Osteoblast (primary cell): ENCODE measurements at places on chromosomes 11 and 22. TPM values are rescaled to one million over a fixed set of nuclear protein-coding genes. Genes with fewer than 3 reads are reported as not detected.

The F2 gene
- total RNA-seq, result not detected in 2 replicates

DNA sequence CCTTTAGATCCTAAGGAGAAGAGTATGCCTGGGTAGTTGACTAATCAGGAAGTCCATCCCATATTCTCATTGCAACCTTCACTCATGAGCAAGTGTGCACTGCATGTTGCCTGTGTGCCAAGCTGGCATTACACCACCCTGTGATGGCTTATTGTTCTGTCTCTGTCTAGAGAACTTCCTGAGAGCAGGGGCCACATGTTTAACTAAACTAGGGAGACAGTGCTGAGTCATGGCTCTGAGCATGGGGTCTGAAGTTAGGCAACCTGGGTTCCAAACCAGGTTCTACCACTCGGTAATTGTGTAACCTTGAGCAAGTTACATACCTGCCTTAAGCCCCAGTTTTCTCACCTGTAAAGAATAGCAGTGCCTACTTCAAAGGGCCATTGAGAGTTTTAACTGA is 39.6 kb downstream of the CSNK2A3 start:
- no peak for DNase-seq

The TIMM10 gene
- 22.1 and 25.7 TPM in 2 replicates for total RNA-seq

The MAJIN gene
- total RNA-seq, result not detected in 2 replicates

- DNase-seq, result no peak
These were observed 29.9 kb downstream of the IL10RA start for GRCh38 chr11:118016104-118016503.

GRCh38 chr11:17531071-17531600 is 13.1 kb downstream of the USH1C start:
- peak; percentile 68 for DNase-seq

The OR56A1 gene
- under 0.01 TPM in 2 replicates for total RNA-seq

- peak; percentile 25 for DNase-seq
These were observed 5.6 kb upstream of the EEF1G start for GRCh38 chr11:62579252-62579651.

DNA sequence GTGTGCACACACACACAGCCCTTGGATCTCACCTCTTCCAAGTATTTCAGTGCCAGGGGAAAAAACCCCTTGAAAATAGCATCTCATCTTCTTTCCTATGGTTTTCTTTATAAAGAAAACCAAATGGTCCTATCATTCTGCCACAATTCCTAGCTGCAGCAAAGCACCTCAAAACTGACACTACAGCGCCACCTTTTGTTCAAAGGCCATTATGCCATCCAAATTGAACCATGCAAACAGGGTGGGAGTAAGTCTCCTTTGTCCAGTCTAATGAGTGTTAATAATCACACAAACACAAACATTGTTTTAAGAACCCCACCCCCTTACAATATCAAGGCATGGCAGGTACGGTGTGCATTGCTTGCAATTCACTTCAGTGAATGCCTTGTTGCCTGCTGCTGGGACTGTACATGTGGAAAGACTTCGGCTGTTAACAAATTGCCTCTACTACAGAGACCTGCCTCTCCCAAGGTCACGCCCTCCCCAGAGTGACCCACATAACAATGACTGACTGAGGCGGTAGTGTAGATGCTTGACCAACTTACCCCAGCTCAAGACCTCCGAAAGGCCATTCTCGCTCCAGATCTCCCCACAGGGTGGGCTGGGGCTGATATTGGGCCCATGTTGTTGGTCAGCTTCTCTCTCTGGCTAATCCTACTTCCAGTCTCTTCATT is 31.7 kb downstream of the FAM181B start:
- DNase-seq, result no peak

DNA sequence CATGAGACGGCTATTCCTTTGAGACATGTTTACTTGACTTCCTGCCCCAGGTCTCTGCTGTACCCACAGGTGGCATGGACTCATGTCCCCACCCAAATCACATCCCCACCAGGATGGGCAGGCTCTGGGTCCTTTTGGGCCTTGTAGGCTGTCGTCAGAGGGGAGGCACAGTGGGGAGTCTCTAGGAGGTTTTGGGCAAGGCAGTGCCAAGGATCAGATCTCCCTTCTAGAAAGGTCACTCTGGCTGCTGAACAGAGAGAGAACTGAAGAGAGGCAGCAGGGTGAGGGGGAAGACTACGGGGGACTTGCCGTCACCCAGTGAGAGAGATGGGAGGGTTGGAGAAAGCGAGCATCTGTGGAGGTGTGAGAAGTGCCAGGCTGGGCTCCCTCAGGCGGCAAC is 4.6 kb upstream of the KCNQ1OT1 start:
- DNase-seq, result no peak

DNA sequence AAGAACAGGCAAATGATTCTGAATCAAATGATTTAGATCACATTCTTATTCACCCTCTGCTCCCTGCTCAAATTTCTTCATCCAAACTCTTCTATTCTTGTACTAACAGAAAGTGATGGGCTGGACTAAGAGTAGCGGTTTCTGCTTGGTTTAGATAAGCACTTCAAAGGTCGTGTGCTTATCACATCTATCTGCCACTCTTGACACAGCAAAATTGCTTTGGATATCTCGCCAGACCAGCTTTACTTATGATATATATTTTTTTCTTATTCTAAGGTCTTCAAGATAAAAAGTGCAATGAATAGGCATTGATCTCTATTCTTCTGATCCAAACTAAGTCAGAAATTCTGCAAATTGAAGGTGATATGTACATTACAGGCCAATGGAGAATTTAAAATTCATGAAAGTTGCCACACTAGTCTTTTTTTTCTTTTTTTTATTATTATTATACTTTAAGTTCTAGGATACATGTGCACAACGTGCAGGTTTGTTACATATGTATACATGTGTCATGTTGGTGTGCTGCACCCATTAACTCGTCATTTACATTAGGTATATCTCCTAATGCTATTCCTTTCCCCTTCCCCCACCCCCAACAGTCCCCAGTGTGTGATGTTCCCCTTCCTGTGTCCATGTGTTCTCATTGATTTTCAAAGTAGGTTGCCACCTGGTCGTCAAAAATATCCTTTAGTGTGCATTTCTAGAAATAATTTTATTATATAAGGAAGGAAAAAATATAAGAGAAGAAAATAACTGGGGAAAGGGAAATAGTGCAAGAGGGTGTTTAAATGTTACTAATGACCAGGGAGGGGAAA is 1941.0 kb upstream of the RAG2 start:
- no peak for DNase-seq

The NCR3LG1 gene
- total RNA-seq, result 26.4 and 26.5 TPM in 2 replicates

DNA sequence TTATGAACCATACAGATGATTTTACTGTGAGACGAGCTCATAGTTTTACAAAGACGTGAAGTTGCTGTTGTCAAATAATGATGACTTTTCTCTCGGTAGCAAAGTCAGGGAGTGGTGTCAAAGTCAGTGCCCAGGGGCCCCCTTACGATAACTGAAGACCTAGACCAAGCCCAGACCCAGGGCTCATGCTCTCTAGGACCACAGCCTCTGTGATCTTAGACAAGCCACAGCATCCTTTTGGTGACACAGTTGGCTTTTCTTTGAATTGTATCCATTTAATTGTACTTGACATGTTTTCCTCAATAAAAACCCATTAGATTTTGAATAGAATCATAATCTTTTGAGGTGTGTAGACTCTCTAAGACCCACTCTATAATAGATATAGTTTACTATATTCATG is 17.9 kb upstream of the POGLUT3 start:
- DNase-seq, result no peak

The SLC6A5 gene
- not detected in 2 replicates for total RNA-seq

The CADM1 gene
- 71.6 and 86.5 TPM in 2 replicates for total RNA-seq

GRCh38 chr11:43278193-43278956 is 33.4 kb upstream of the API5 start:
- DNase-seq, result peak; percentile 65

- DNase-seq, result peak; percentile 99
These were observed 12.2 kb downstream of the MRGPRF start for GRCh38 chr11:69000831-69001242.

The MYO7A gene
- total RNA-seq, result under 0.01 TPM in 2 replicates

The CELSR1 gene
- total RNA-seq, result 2.7 and 3.6 TPM in 2 replicates

DNA sequence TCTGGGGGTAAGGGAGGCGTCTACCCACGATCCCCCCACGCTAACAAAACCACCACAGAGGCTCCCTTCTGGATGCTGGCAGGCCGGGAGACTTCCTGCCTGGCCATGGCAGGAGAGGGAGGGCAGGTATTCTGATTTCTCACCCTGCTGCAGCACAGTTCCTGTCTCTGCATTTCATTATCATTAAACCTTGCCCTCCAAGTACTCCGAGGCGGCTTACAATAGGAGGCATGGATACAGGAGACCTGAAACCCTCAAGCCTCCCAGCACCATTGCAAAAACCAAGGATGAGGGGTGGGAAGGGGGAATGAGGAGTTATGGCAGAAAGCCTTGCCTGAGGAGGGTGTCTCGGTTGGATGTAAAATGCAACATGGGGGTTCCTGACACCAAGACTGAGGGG is 44.1 kb upstream of the MN1 start:
- no peak for DNase-seq

DNA sequence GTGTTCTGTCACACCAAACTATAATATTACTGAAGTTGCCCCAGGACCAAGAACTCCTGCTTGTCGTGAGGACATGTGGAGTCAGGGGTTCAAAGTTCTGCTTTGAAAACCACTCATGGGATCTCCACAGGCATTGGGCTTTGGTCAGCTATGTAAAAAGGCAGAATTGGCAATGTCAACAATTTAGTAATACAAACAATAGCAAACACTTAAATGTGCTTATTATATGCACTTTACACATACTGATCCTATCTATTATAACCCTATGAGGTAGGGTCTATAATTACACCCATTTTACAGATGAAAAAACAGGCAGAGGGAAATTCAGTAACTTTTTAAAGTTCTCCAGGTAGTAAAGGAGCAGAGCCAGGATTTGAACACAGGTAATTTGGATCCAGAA is 94.6 kb downstream of the CCDC83 start:
- DNase-seq, result no peak

The CLCF1 gene
- 6.2 and 6.9 TPM in 2 replicates for total RNA-seq

GRCh38 chr11:9745411-9746211 is 81.7 kb downstream of the SWAP70 start:
- peak; percentile 8 for DNase-seq

GRCh38 chr22:48489551-48490499 is 1337.8 kb downstream of the BRD1 start:
- peak; percentile 97 for DNase-seq

DNA sequence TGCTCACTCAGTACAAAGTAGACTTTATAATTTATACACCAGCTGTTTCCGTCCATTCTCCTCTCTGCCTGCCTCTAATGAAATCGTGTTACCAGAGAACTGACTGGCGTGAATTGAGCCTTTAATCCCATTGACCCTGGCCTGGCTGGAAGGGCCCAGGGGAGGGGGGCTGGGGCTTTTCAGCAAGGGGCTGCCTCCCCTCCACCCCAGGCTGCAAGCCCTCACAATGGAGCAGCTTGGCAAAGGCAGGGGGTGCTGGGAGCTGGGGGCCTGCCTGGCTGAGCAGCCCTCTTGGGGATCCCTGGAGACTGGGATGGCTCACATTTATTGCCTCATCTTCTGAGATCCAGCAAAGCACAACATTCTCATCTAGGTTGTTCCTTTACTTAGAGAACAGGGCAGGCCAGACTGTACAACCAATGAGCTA is 25.8 kb upstream of the LMO1 start:
- DNase-seq, result no peak

The ART1 gene
- total RNA-seq, result not detected in 2 replicates

DNA sequence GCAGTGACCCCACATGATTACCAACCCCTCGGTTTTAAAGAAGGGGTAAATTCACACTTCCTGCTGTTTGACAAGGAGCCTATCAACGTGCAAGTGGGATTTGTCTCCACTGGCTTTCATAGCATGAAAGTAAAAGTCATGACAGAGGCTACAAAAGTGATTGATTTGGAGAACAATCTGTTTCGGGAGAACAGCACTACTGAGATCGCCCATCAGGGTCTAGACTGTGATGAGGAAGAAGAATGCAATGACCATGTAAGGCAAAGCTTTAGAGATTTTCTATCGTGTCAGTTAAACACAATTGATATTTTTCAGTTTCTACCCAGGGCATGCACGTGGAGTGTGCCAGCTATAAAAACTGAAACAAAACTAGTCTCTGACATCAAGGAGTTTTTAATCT is 41.7 kb downstream of the HORMAD2 start:
- no peak for DNase-seq

DNA sequence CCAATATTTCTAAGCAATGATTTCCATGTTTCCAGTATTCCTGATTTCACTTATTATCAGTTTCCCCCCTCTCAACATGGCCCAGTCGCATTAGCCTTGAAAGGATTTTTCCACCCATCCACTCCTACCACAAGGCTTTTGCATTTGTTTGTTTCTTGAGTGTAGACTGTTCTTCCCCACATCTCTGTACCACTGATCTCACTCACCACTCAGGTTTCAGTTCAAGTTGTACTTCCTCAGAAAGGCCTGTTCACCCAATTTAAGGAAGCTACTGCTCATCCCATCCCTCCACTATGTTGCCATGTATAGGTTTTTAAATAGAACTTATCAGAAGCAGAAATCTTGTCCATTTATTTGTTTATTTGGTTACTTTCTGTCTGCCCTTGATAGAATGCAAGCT is 472.3 kb downstream of the FAM181B start:
- DNase-seq, result no peak

DNA sequence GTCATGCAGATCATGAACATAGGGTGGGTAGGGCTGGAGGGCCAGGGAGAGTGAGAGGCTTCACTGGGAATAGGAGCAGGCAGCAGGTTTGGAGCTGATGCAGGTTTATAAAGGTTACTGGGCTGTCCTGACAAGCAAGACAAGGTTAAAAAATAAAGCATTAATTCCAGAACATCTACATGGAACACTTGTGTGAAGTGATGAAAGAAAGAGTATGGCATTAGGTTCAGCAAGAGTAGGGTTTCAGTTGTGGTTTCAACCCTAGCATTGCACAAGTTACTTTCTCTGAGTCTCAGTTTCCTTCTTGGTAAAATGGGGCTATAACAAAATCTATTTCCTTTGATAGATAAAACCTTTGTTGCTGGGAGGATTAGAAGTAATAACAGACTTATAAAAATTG is 114.6 kb upstream of the SESN3 start:
- DNase-seq, result no peak

DNA sequence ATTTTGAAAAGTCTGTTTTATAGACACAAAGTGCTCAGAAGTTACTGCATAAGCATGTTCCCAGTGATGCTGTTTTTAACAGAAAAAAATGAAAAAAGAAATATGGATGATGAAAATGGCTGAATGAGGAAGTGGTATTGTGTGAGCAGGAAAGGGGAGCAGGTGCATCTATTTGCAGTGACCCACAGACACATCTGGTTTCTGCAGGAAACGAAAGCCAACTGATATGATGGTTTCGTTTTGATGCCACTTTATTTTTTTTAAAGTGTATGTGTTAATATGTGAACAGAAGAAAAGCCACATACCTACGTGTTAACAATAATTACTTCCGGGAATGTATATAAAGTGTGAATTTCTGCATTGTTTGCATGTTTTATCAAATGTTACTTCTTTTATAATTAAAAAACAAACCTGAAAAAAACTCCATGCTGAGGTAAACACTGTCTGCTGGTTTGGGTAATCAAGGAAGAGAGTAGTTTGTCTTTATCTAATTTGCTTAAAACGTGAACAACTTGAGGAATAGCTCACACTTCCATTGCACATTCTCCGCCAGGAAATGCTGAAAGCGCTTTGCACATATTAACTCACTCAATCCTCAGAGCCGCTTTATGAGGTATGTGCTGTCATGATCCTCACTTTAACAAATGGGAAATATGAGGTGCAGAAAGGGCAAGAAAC is 1335.9 kb downstream of the TBC1D22A start:
- DNase-seq, result no peak

GRCh38 chr11:104361975-104362374 is 198.0 kb upstream of the PDGFD start:
- DNase-seq, result no peak
